H4 (cell line): ENCODE measurements at places on chromosomes 13 and 19. TPM values are rescaled to one million over a fixed set of nuclear protein-coding genes. Genes with fewer than 3 reads are reported as not detected.

The NPAS1 gene
- 0.29 TPM in 1 of 2 replicates, not detected in the other for total RNA-seq

The PCDH17 gene
- 0.99 and 3.6 TPM in 2 replicates for total RNA-seq

The ZNF221 gene
- 1.1 and 1.8 TPM in 2 replicates for total RNA-seq

The APOC4 gene
- total RNA-seq: not detected in 2 replicates
